ENCODE measurements at places on chromosomes 11 and 22.

- DNase-seq: no peak
Measured at GRCh38 chr22:49307481-49307830, 520.2 kb downstream of the BRD1 start.

DNA sequence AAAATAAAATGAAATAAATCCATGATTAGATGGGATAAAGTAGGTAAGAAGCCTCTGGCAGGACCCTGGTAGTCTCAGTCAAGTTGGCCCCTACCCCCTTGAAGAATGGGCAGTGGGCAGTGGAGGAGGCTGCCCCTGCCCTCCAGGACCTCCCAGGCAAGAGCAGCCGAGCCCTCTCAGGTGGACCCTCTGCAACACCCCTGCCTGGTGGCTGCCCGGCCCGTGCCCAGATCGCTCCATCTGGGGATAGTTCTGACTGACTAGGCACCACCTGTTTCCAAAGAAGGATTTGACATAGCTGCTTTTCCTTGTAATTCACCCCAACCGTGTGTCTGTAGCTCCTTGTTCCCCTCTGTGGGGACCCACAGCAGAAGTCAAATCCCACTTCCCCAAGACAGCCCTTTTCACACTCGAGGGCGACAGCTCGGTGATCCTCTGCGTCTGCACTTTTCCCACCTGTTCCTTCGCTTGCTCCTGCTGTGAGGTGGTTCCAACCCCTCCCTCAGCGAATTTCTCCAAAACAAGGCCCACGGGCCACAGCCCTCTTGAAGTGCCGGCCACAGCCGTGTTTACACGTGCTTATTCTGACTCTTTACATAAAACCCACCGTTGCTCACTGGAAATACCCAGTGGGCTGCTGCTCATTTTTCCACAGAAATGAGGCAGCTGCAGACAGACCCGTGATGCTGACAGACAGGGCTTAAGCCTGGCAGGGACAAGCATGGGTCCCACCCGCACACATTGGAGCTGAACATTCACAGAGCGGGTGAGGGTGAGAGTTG lies 5.5 kb upstream of the TMPRSS13 start:
- DNase-seq: no peak

GRCh38 chr11:121671283-121672168 lies 218.8 kb upstream of the SORL1-AS1 start:
- no peak for DNase-seq

GRCh38 chr22:45240104-45240809 lies 437 bp downstream of the KIAA0930 start:
- no peak for DNase-seq

DNA sequence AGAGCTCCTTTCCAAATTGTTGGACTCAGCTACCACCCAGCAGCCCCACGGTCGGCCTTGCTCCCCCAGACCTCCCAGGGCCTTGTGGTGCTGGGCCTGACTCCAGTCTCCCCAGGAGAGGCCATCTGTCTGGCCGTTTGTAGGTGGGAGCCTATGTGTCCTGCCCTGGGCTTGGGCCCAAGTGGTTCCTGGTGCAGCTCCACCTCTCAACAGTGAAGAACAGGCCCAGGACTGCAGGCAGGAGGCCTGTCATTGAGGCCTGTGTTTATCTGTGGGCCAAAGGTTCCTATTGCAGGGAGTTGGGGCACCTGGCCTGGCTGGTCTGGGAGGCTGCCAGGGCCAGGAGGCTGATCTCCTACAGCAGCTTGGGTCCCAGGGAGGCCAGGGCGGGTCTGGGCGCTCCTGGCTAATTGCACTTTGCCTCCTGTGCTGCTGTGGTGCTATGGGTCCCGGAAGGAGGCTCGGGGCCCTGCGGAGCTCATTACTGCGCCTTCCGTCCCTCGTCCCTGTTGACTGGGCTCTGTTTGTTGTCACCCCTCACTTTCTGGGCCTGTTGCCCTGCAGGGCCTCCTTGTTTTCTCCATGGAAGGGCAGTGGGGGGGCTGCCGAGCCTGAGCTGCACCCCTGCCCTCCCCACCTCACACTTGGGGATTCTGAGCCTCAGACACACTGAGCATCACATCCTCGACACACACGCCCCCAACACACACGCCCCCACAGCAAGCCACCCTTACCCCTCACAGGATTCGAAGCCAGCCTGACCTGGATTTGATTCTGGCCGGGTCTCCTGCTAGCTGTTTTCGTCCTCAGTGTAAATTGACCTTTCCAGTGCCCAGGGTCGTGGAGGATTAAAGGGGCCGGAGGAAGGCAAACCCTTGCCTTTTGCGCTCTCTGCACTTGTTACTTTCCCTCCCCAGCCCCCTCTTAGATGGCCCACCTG lies 6.8 kb upstream of the OMP start:
- no peak for DNase-seq

- no peak for DNase-seq
Measured at GRCh38 chr11:61022311-61023085, 51.0 kb downstream of the CD6 start.

GRCh38 chr11:75659836-75660235 lies 9.0 kb downstream of the MAP6 start:
- no peak for DNase-seq

- DNase-seq: no peak
Measured at GRCh38 chr11:102111011-102111786, 952 bp downstream of the YAP1 start.

DNA sequence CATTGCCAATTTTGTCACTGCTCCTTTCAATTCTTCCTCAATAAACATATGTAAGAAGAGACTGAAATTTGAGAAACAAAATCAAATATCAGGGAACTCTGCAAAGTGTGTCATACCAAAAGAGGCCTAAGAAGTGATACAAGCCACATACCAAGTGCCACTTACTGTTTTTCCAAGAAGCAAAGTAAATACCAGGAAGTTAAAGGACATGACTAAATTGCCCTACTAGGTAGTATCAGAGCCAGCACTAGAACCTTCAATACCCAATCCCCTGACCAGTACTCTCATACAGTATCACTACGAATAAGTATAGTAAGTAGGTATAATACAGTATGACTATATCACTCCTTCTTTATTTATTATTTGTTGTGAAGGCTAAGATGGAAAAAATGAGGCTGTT lies 13.6 kb downstream of the MAML2 start:
- no peak for DNase-seq

DNA sequence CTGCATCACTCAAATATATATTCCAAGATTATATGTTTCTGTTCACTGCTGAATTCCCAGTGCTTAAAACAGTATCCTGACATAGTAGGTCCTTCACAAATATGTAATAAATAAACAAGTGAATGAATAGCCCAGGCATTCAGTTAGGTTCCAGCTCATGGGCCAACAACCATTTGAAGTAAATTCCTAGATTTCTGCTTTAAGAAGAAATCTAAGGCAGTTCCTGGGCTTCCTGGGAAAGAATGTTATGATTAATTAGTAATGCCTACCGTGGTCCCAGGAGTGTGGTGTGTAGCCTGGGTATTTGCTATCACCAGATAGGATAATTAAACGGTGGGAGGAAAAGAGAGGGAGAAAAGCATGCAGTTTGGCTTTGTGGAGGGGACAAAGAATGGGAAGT lies 576.8 kb downstream of the SOX6 start:
- DNase-seq: no peak

GRCh38 chr11:2909133-2909902 lies 19.9 kb downstream of the PHLDA2 start:
- DNase-seq: no peak

DNA sequence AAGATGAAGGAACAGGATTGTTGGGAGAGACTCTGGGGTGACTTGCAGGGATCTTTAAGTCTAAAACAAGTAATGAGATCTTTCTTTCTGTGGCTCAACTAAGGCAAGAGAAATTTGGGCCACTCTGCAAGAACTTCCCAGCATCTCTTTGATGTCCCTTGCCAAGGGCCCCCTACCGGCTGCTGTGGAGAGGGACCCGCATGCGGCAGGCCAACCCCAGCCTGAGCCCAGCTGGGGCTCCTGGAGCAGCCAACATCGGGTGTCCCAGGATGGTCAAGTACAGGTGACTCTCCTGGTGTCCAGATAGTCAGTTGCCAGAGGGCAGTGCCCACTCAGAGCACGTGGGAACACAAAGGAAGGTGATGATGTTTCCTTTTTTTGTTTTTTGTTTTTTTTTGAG lies 363.2 kb downstream of the TBC1D22A start:
- DNase-seq: no peak

- peak; percentile 17 for DNase-seq
Measured at GRCh38 chr11:118841469-118842242, 42.0 kb upstream of the CXCR5 start.

DNA sequence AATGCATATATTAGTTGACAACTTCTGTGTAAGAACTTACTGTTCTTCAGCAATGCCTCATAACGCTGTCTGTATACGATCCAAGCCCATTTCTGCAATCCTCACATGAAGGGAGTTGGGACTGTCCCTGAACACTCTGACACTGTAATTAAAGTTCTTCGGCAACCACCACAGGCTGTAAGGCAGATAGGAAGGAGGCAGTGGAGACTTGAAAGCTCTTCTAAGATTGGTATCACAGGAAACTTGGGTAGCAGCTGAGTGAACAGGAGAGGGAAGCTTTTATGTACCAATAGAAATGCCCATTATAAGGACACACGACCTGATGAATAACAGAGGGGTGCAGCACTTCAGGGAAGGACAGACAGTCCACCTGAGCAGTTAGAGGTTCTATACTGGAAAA lies 12.0 kb upstream of the GAB2 start:
- DNase-seq: no peak

DNA sequence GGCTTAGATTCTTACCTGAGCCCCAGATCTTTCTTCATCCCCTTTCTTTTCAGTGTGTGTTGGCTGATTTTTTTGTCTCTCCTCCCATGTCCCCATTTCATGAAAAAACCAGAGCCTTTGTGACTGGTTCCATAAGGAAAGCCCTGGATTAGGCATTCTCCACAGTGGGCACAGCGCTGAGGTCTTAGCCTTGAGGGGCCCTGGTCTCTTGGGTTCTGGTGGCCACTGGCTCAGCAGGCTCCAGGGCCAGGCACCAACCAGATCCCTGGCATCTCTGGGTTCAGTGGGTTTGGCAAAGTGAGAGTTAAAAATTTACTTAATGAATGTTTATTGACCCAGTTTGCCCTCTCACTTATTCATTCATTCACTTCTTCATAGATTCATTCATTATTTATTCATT lies 49.5 kb upstream of the ACCSL start:
- no peak for DNase-seq

- no peak for DNase-seq
Measured at GRCh38 chr11:128305588-128305987, 281.8 kb downstream of the ETS1 start.

DNA sequence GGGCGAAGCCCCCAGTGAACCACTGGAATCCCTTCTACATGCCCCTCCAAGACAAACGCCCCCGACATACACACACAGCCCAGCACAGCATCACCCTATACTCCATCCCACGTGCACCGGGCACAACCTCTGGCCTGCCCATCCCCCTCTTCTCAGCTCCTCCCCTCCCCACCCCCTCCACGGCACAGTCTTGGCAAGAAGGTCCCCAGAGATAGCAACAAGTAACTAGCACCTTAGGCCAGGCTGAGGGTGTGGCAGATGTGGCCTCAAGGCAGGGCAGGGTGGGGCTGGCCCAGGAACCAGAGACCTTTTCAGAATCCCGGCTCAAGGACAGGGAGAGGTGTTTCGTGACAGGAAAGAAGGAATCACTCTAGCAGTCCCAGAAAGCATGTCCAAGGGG lies 54.3 kb downstream of the CYTH4 start:
- no peak for DNase-seq

DNA sequence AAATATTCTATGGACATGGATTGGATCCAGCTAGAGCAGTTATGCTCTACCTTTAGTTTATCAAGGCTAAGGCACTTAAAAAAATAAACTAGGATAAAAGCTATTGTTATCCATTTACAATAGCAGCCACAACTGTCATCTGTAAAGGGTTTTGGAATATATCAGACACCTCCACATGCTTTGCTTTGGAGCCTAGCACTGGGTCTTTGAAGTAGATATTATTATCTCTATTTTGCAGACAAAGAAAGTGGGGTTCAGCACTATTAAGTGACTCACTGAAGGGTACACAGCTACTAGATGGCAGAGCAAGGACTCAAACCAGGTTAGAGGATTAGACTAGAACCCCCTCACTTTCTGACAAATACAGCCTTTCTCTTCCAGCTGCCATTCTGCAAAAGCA lies 82.0 kb downstream of the KCNJ1 start:
- no peak for DNase-seq

Data from stimulated activated CD8-positive, alpha-beta memory T cell treated with anti-CD3 and anti-CD28 coated beads, Interleukin-4, amount 100 ng/mL, for 4 hours (primary cell).